CD4-positive, alpha-beta T cell treated with Interleukin-6 for 4 hours (primary cell): ENCODE measurements at places on chromosomes 7 and 10.

DNA sequence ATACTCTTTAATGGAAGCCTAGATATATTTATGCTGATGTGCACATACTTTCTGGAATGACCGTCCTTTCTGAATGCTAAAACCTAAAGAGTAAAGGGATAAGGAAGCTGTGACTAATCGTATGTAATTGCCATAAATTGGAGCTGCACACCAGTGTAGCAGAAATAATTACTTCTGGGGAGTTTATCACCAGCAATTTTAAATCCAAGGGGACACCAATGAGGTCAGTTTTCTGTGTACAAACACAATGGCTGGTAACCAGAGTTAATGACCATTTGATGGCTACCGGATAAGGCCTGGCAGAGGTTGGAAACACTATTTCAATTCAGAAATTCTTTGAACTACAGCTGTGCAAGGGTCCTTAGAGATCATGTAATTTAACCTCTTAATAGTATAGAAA is 670.1 kb downstream of the REEP3 start:
- DNase-seq = no peak

- no peak for DNase-seq
Observed at GRCh38 chr10:131081786-131082185, 229.7 kb downstream of the TCERG1L start.

GRCh38 chr10:71627230-71627939 is 92.2 kb downstream of the C10orf105 start:
- DNase-seq = no peak

DNA sequence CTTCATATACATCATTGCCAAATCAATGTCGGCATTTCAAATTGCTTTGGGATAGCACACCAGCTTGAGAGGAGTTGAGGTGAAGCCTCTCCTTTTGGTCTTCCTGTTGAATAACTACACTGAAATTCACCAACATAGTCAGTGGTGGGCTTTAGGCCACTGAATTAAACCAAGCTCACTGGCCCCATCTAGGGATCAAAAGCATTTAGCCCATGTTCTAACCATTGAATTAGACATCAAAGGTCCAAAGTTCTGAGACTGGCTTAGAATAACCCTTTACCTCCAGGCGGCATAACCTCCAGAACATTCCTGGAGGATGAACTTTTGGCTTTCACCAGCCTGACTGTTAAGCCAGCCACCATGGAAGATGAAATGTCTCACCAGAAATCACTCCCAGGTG is 54.6 kb downstream of the BPGM start:
- DNase-seq = peak; percentile 56

GRCh38 chr7:105996860-105997737 is 34.0 kb downstream of the CDHR3 start:
- DNase-seq = no peak

- DNase-seq = no peak
Observed at GRCh38 chr7:23022258-23022769, 8.4 kb upstream of the HYCC1 start.

DNA sequence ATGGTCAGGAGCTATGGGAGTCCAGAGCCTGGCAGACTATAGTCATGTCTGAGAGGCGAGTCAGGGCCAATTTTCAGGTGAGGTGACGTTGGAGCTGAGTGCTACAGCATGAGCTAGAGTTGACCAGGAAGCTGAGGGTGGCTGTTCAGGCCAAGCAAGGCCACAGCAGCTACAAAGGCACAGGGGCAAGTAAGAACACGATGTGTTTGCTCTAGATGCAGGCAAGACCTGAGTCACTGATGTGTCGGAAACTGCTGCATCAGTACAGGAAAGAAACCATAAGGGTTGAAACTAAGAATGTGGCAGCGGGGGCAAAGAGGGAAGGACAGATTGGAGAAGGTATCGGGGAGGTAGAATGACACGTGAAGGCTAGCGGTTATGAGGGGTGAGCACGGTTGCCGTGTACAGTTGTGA is 11.8 kb upstream of the RRP12 start:
- DNase-seq = peak; percentile 7

- DNase-seq = peak; percentile 2
Observed at GRCh38 chr7:21767300-21767900, 178.3 kb downstream of the CDCA7L start.

GRCh38 chr10:33521062-33521461 is 186.6 kb upstream of the NRP1 start:
- DNase-seq = no peak

- no peak for DNase-seq
Observed at GRCh38 chr7:124192885-124193284, 160.0 kb upstream of the TMEM229A start.

DNA sequence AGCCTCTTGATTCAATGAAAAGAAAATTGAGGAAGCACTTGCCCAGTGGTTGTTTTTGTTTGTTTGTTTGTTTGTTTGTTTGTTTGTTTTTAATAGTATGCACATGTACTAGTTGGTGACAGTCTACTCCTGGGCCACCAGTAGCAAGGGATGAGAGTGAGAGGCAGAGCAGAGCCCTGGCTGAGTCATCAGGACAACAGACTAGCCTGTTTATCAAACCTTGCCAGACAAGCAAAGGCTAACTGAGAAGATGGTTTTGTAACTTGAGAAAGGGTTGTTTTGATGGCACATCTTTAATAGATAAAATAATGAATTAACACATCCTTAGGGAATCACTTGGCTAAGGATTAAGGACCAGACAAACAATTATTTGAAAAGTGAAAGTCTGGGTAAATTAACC is 78.1 kb downstream of the INHBA start:
- DNase-seq = no peak

DNA sequence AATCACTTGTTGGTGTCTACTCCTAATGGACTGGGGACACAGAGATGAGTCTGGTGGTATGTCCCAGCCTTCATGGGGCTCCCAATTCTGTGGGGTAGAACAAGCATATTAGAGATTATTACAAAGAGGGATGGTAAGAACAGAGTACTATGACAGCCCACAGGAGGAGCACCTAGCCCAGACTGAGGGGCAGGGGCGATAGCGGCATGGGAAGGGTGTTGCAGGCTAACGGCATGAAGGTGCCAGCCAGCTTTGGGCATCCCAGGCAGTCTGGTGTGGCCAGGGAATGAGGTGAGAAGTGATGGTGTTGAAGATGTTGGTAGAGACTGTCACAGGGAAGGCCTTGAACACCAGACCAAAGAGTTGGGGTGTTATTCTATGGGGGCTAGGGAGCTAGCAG is 280.0 kb downstream of the RPS24 start:
- no peak for DNase-seq

- no peak for DNase-seq
Observed at GRCh38 chr7:1211611-1212010, 21.1 kb upstream of the UNCX start.

GRCh38 chr10:101246639-101247038 is 17.4 kb upstream of the LBX1 start:
- DNase-seq = no peak

- no peak for DNase-seq
Observed at GRCh38 chr7:144903201-144903600, 67.3 kb upstream of the TPK1 start.

GRCh38 chr10:95562341-95562965 is 1.3 kb upstream of the SORBS1 start:
- DNase-seq = no peak

DNA sequence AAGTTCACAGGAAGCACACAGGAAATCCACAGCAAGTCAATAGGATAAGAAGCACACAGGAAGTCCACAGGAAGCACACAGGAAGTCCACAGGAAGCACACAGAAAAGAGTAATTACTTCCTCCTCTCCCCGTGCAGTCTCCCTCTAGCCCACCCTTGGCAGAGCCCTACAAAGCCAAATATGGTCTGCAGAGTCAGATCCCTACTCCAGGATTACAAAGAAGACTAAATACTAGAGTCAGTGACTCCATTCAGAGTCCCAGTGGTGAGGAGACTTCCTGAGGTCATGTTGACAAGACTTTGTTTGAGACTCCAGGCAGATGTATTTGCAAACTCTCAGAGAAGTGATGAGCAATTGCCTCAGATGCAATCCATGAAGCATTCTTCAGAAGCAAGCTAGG is 398.6 kb upstream of the AUTS2 start:
- no peak for DNase-seq

DNA sequence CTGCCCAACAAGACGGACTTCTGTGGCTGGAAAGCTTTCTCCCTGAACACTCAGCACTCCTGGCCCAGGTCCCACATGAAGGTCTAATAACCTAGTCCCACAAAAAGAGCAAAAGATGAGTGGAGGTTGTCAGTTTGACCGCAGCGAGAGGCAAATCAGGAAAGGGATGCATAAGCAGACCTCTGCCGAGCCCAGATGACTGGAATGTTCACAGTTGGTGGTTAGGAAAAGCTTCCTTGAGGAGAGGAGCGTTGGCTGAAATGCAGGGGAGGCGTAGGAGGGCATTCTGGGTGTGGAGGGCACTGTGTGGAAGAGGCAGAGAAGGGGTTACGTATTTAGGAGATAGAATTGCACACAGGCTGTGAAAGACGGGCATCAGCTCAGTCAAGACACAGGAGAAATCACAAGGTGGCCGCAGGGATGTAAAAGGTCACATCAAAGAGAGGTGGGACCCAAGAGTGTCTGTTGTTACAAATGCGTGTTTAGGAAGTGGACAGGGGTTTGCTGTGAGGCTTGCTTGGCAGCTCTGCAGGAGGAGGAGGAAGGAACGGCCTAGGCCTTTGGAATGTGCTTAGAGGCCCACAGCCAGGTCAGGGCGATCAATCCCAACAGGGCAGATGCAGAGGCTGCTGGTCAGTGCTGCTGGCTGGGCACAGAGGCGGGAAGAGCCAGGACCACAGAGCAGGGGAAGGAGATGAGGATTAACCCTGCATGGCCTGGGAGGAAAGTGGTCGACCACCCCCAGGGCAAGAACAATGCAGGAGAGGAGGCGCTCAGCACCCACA is 133.5 kb downstream of the VIPR2 start:
- DNase-seq = no peak

GRCh38 chr7:131882321-131882720 is 325.9 kb upstream of the PODXL start:
- DNase-seq = no peak

DNA sequence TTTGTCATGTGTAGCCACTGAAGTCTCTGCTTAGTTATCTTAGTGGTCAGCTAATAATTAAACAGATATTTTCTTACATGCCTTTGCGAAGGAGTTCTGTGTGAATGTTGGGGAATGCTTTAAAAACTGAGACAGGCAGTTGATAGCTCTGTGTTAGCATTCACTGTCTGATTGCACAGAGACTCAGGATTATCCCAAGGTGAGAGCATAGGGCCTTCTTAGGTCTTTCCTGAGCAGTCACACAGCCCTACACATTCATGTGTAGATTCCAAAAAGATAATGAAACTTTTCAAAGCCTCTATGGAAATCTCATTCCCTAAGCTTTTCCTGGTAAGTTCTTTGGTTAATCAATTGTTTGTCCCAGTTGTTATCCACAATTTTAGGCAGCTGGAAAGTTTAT is 67.7 kb downstream of the CASD1 start:
- DNase-seq = no peak

DNA sequence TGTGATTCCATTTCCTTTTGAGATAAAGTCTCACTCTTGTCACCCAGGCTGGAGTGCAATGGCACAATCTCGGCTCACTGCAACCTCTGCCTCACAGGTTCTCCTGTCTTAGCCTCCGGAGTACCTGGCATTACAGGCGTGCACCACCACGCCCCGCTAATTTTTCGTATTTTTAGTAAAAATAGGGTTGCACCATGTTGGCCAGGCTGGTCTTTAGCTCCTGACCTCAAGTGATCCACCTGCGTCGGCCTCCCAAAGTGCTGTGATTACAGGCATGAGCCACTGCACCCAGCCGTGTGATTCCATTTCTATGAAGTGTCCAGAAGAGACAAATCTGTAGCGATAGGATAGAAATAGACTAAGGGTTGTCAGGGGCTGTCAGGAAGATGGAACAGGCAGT is 60.4 kb downstream of the CLIP2 start:
- DNase-seq = no peak

GRCh38 chr7:40499718-40500117 is 364.9 kb downstream of the SUGCT start:
- no peak for DNase-seq

DNA sequence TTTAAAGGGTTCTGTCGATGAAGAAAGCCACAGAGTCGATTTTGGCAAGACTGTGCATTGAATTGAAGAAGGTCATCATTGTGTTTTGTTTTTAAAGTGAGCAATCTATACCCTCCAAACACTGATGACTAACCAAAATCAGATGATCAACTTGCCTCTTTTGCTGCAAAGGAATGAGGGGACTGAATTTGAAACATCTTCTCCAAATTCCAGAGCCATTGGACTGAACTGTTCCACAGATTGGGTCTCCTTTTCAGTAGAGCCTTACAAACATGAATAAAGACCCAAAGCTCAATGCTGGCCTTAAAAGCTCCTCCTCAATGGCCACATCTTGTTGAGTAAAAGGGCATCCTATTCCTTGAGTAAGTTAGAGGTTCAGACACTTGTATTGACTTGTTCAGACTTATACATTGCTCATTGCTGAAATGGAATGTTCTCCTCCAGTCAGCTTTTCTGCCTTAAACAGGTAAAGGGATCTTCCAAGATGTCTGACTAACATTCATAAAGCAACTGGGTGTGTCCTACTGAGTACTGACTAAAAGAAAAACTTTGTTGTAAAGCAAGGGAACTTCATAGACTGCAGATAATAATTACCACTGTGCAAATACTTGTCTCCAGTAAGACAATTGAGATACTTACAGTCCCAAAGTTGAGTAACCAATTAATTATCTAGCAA is 630.6 kb downstream of the KCNMA1 start:
- no peak for DNase-seq

DNA sequence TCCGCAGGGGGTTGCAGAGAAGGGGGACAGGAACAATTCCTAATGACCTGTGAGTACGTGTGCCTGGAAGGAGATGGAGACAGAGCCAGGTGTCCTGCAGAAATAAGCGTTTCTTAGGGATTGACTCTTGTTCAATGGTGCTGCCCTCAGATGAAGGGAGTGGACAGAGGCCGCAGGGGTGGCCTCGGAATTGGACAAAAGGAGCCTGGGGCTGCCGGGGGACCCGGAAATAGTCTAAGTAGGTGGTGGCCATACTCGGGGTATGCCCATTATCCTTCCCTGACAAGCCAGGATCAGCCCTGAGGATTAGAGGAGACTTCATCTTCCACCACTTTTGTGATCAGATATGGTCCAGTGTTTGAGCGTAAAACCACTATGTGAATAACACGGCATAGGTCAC is 39.2 kb downstream of the ELFN1 start:
- DNase-seq = no peak

DNA sequence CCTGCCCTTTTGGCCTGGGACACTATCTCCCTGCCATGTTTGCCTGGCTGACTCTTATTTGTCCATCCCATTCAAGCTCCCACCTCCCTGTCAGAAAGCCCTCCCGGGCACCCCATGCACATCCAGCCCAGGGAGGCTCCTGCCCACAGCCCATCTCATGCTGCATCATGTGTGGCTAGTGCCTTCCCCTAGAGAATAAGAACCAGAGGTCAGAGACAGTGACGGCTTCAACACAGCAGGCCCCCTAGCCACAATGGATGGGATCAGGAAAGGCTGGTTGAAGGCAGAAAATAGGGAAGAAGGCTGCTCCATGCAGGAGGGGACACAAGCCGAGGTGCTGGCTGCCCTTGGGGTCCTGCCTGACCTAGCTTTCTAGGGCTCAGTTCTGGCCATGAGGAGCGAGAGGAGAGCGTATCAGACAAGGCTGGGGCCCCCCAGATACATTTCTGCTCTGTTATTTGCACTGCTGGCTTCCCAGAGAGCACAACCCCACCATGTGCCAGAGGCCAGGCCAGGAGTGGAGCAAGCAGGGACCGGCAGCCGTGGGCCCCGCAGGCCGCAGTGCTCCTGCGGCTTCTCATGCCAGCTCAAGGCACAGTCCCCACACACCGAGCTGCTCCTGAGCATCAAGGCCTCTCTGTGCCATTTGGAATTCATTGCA is 161.1 kb upstream of the ZMIZ1 start:
- no peak for DNase-seq

GRCh38 chr7:128886391-128887168 is 23.9 kb downstream of the ATP6V1F start:
- no peak for DNase-seq

GRCh38 chr7:155265961-155266360 is 31.7 kb upstream of the INSIG1 start:
- no peak for DNase-seq
